ENCODE measurements at places on chromosomes 5 and 9.
A peak's percentile ranks its signal among the peaks of the same experiment; 100 is the strongest.

DNA sequence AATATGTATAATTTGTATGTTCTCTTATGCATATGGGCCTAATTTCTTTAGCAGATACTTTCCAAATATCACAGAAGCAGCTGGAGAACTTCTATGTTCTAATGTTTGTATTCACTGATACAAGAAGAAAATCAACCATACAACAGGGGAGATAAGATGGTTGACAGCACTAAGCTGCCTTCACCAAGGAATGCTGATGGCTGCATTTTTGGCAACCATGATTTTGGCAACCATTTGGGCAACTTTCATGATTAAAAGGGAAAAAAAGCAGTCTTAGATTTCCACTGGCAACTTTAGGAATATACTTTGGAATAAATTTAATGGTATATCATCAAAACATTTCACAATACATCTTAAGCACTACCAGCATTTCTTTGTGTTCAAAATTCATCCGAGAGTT is 740.3 kb upstream of the CDH6 start:
- DNase-seq = no peak

GRCh38 chr9:128406848-128407391 is 13.7 kb upstream of the CERCAM start:
- DNase-seq = no peak

GRCh38 chr5:7852542-7852941 is 1.6 kb upstream of the CFAP90 start:
- DNase-seq = no peak

DNA sequence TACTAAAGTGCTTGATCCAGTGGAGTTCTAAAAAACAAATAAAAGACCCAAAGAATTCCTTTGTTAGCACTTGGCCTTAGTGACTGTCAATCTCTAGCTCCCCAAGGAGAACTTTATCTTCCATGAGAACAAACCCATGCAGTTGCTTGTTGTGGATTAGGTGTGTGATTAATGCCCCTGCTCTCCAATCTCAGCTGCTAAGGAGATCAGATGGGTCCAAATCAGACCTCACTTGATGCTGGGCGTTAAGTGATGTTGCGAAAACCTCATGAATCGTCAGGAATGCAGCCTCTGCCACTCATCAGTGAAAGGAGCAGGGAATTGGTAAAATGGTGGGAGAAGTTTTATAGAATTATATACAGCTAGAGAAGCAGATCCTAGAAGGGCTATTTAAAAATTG is 133.7 kb downstream of the DMAC1 start:
- no peak for DNase-seq

DNA sequence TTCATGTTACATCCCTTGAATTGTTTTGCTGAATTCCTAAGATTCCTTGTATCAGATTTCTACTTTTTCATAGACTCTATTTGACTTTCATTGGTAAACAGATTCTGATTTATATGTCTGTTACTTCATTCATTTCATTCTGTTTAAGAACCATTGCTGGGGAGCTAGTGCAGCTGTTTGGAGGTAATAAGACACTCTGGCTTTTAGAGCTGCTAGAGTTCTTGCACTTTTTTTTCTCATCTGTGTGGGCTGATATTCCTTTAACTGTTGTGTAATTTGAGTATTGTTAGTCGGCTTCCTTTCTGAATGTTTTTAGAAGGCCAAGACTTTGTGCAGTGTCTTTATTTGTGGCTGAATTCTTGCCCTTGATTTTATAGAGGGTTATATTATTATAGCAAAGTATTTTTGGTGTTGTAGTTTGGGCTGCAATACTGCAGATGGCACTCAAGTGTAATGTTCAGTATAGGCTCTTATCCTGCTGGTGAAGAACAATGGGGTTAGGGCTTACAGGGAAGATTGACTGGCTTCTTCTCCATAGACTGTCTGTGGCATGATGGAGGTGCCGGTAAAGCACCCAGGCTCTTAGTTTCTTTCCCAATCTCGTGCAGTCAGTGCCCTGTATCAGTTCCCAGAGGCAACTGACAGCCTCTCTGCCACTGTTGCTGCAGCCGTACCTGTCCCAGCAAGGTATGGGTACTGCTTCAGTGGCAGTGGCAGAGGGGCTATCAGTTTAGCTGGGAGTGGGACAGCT is 162.2 kb downstream of the OXCT1 start:
- DNase-seq = peak; percentile 10

DNA sequence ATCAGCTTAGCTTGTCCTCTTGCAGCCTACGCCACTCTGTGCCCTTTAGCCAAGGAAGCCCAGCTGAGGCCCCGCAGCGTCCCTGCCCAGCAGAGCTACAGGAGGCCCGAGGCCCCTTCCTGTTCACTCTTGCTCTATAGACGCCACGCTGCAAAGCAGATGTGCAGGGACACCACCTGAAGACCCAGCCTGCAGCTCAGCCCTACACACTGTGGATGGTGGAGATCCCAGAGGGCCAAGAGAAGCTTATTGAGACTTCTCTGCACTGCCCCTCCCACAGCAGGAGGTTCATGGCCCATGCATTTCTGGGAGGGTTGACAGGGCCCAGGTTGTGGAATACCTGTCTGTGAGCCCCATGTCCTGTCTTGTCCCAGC is 33.6 kb downstream of the IRF1 start:
- no peak for DNase-seq

- DNase-seq = no peak
Measured at GRCh38 chr5:82107267-82107666, 135.4 kb downstream of the ATG10 start.
